Mammary epithelial cell (primary cell): ENCODE measurements at places on chromosomes 1 and 21. TPM values are rescaled to one million over a fixed set of nuclear protein-coding genes. Genes with fewer than 3 reads are reported as not detected.
A peak's percentile ranks its signal among the peaks of the same experiment; 100 is the strongest.

CRP gene
- total RNA-seq, result not detected

PTPRF gene
- 152 TPM for total RNA-seq

PROK1 gene
- not detected for total RNA-seq

ECM1 gene
- 8.0 and 16.2 TPM in 2 replicates for total RNA-seq

NPR1 gene
- total RNA-seq, result 0.17 TPM

ANKRD45 gene
- 1.7 TPM for total RNA-seq

DNA sequence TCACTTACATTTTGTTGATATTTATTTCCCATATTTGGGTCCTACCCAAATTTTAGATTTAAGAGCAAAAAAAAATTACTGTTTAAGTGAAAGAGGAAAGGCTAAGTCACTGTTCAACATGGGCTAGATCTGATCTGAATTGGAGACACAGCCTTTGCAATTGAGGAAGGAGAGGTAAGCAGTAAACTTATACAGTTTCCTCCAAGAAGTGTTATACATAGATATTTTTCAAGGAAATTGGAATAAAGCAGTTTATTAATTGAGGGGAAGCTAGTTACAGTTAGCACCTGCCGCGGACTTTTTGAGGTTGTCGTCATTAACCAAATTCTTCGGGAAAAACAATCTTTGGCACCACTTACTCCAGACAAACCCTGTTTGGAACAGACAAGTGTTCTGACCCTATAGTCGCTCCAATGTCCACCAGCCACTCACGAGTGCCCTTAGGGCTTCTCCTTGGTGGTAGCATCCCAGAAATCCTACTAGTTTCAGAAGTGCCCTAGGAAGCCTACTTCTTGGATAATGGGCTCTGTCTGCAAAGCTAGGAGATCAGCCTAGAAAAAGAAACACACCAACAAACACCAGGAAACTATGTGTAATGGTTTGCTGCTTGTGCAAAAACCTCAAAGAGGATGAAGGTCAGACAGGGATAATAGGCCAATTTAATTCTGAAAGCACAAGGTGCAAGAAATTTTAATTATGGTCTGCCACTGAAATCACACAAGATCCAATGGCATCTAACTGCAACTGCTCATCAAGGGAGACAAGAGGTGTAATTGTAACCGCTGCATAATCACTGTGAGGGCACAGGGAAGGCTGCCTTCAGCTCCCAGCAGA, 2.5 kb downstream of the WLS start:
- DNase-seq, result peak; percentile 28

DNA sequence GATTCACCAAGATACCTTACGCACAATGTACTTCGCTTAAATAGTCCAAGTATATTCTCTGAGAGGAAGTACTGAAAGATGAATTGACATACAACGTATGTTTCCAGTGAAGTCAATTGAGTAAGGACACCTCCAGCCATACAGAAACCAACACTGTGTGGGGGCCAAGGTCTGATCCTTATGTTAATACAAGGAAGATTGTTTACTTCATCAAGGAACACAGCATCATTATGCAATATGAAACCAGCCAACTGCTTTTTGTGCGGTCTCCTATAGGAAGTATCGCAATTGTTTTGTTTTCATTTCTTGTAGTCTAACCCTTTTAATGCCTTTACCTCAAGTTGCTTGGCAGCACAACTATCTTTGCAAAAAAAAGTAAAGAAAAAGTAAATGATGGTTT, 28.2 kb upstream of the TEKT2 start:
- DNase-seq, result no peak

- DNase-seq, result peak; percentile 86
Measured at GRCh38 chr1:221742555-221743415, 896 bp upstream of the DUSP10 start.

DNA sequence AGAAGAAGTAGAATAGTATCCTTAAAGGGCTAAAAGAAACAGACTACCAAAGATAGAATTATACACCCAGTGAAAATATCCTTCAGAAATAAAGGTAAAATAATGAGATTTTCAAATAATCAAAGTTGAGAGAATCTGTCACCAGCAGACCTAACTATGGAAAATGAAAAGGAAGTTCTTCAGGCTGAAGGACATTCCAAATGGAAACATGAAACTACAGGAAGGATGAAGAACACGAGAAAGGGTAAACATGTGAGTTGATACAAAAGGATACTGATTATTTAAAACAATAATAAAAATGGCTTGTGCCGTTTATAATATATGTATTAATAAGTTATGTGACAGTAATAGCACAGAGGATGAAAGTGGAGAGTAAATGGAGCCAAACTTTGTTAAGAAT, 57.1 kb upstream of the SLFNL1 start:
- DNase-seq, result no peak

DNA sequence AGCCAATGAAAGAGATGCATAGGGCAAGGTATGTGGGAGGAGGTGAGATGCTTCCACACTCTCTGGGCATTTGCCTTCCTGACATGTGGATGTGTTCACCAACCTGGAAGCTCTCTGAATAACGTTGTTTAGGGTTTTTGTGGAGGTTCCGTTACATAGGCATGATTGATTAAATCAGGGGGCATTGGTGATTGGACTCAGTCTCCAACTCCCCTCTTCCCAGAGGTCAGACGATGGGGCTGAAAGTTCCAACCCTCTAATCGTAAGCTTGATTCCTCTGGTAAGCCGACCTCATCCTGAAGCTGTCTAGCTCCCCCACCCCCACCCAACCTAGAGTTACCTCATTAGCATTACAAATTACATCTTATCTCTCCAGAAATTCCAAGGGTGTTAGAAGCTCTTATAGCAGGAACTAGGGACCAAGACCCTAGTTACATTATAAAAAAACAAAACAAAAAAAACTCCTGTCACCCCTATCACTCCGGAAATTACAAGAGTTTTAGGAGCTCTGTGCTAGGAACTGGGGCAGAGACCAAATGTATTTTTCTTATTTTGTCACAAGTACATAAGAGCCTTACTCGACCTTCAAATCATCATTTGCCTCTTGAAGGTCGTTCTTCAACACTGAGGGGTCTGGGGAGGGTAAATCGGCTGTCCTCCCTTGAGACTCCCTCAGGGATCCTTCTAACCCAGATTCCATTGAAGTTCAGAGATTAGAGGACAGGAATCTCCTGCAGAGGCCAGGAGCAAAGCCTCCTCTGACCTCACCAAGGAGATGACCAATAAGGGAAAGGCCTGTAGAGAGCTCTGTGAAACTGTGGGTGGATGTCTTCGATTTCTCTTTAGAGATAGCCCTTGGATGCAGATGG, 58.2 kb downstream of the DNTTIP2 start:
- no peak for DNase-seq

DNA sequence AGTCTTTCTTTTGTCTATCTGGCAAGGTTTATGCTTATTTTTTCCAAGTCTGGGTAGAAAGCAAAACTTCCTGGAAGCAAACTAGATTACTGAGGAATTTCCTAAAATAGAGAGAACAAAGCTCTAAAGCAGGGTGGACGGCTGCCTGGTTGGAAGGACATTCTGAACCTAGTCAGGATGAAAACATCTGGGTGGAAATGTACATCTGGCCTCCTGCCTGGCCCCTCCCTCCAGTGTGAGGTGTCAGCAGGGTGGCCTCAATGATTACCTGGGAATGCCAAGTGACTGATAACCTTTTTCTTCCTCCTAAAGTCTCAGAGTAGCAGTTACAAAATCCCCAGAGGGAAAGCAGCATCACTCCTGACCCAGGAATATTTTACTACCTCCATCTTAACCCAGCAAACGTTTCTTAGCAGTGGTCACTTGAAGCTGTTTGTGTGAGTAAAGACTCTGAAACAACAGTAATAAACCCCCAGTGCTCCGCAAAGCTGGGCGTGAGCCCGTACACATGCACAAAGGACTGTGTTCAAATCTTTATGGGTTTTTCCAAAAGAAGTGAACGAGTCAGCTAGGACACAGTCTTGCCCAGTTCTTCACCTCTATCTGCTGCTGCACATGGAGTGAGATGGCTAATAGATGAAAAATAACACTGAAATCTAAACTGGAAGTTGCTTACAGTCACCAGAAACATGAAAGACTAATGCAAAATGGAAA, 18.9 kb downstream of the ANGPTL7 start:
- no peak for DNase-seq

DNA sequence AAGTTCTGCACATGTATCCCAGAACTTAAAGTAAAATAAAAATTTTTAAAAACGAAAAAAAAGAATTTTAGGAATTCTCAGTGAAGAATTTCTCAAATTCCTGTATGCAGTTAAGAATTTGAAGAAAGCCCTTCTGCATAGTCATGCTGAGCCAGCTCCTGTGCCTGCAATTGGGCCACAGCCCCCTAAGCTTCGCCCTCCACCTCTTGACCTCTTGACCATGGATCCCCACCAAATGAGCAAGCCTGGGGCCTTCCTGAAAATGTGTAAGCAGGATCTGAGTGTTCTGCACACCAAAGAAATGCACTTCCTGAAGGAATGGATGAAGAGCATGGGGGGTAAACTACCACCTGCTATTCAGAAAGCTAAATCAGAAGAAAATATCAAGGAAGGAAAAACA, 52.0 kb downstream of the NBPF6 start:
- DNase-seq, result no peak

DNA sequence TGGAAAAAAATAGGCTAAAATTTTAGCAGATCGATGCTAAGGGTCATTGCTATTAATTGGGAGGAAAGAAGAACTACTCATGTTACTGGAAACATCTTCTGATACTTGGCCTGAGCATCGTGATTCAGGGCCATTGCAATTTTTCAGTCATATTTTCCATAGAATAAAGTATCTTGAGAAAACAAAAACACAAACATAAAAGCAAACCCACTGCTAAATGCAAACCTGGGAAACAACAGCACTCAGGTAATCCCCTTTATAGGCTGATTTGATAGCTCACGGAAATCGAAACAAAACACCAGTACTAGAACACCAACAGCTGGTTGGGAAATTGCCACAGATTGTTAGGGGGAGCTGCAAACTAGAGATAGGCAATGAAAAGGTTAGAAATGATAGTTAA, 172.9 kb upstream of the ESRRG start:
- no peak for DNase-seq

GRCh38 chr21:31673321-31673912, 13.9 kb downstream of the SOD1 start:
- no peak for DNase-seq

DNA sequence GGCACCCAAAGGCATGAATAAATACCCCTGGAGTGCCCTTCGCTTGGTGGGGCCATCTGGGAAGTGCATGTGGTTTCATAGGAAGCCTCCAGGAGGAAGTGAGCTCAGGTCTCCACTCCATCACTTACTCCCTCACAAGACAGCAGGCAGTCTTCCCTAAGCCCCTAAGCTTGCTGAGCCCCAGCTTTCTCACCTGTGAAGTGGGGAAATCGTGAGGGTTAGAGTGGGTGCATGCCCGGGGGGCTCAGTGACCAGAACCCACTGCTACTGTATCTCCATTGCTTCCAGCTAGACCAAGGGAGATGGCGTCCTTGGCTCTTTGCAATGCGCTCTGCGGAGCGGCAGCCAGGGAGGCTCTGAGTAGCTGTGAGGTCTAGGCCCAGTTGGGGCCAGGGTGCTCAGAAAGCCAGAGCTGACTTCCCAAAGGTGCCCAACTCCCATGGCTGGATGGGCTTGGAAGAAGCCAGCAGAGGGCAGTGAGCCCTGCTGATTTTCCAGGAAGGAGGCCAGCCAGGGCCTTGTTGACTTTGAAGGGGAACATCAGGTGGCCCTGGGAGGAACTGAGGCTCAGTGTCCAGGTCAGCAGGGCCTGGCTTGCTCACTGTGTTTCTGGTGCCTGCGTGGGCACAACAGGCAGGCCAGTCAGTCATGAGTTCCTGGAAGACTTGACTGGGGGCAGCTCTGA, 27.3 kb downstream of the CDCP2 start:
- DNase-seq, result peak; percentile 17

DNA sequence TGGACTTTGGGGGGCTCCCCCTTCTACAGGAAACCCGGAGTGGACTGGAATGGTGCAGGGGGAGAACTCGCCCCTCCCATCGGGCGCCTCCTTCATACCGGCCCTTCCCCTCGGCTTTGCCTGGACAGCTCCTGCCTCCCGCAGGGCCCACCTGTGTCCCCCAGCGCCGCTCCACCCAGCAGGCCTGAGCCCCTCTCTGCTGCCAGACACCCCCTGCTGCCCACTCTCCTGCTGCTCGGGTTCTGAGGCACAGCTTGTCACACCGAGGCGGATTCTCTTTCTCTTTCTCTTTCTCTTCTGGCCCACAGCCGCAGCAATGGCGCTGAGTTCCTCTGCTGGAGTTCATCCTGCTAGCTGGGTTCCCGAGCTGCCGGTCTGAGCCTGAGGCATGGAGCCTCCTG, at the start of gene TNFRSF14:
Gene TNFRSF14, plus strand, starts transcription at position 95 of the 401 bp plus-strand sequence. Its CDS starts 294 bp downstream, at position 389.
- DNase-seq, result peak; percentile 42

GRCh38 chr1:159829273-159829634, 2.6 kb downstream of the SLAMF8 start:
- DNase-seq, result no peak

- no peak for DNase-seq
Measured at GRCh38 chr1:14909920-14910460, 243.6 kb upstream of the TMEM51 start.

DNA sequence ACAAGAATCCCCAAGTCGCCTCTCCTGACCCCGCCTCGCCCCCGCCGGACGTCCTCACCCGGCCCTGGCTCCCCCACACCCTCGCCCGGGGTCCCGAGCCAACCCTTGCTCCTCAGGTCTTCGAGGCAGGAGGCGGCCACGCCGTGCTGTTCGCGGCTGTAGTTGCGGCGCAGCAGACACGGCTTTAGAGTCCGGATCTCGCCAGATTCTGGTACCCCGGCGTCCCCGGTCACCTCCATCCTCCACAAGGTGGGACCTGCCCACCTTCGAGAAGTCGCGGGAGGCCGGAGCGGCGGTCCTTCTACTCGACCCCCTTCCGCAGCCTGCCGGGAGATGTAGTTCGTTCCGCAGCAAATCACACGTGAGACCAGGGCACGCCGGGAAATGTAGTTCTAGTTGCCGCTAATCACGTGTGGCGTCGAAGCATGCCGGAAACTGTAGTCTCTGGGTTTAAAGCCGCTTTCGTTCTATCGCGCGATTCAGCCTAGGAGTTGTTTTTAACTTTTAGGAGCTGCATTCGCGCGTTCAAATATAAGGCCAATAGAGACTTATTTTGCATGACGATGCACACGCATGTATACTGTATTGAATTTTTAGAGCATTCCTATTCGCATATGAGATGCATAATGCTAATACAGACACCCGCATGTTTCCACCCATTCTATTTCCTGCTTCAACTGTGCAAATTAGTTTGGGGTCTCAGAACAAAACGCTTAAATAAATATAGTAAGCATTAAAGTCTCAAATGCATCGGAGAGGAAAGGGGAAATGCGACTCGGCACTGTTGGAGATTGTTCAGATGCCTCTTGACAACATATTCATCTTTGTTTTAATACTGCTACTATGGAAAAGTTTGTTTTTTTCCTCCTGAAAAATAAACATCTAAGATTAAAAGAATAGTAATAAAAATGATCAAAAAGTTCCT, at the start of gene DFFA:
Gene DFFA, minus strand, starts transcription at position 310 of the 925 bp plus-strand sequence. Its CDS starts 71 bp downstream, at position 239.
- DNase-seq, result peak; percentile 94

GRCh38 chr1:200916152-200916551, 21.5 kb downstream of the INAVA start:
- DNase-seq, result no peak

DNA sequence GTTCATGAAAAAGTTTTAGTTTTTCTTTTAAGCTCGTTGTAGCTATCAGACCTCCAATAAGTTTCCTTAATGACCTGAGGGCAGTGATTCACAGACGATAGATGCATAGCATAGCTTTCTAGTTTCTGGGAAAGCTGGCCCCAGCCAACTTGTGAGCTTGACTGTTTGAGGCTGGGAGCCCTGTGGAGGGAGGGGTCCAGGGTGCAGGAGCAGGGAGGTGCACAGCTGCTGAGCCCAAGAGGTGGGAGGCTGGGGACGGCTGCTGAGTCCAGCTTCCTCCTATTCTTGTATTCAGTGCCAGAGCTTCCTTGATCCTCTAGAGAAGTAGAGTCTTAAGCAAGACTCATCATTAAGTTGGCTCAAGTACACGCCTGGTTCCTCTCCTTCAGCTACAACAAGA, 11.0 kb upstream of the AVPR1B start:
- DNase-seq, result peak; percentile 63
